ENCODE measurements at places on chromosomes 2 and 18.
A peak's percentile ranks its signal among the peaks of the same experiment; 100 is the strongest.

- no peak for DNase-seq
These were observed 14.9 kb upstream of the IL1RL1 start for GRCh38 chr2:102296449-102296848.

DNA sequence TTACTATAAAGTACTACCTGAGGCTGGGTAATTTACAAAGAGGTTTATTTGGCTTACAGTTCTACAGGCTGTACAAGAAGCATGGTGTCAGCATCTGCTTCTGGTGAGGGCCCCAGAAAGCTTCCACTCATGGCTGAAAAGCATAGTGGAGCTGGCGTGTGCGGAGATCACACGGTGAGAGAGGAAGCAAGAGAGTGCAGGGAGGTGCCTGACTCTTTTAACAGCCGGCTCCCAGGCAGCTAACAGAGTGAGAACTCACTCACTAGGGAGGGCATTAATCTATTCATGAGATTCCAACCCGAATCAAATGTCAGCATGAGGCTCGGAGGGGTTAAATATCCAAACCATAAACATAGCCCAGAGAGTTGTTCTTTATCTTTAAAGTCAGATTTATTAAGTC lies 117.3 kb downstream of the LDLRAD4 start:
- DNase-seq = no peak

GRCh38 chr2:232586943-232587505 lies 36.5 kb downstream of the EIF4E2 start:
- DNase-seq = no peak

DNA sequence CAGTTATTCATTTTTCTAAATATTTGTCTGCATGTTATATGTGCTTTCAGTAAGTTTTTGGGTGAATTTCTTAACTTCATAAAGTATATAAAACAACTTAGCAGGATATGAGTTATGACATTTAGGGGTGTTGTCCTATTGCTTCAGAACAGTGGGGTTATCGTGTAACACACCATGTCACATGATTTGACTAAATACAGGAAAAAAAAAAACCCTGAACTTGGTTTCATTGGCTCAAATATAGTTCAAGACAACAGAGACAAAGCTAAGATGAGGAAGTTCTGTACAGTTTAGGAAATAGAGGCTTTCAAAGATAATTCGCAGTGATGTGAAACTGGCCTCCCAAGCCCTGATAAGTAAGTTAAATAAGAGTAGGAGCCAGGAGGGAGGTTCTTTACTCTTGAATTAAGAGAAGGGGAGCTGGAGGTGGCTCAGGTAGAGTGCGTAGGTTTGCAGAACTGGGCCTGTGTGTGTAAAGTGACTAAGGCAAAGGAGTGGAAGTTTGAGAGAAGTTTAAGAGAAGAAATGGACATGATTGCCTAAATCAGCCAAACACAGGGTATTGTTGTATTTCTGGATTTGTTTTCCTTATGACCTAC lies 53.9 kb downstream of the LIMS1 start:
- DNase-seq = no peak

DNA sequence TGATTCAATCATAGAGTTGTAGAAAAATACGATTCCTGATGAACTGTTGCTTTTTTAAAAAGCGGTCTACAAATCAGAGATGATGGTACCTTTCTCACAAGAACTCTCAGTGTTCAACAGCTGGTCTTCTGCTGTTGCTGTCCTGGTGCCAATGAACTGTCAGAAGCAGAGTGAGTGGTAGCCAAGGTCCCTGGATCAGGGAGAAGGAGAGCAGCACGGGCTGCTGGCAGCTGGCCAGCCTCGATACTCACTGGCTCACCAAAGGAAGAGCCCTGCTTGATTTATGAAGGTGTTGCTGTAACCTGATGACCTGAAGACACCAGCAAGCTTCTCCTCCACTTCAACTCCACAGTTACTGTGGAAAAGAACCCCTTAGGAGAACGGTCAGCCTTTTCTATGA lies 300.8 kb upstream of the SOX11 start:
- no peak for DNase-seq

- DNase-seq = no peak
These were observed 156.0 kb downstream of the SLC4A3 start for GRCh38 chr2:219783359-219783975.

- DNase-seq = no peak
These were observed 64.4 kb downstream of the COL5A2 start for GRCh38 chr2:189115126-189115525.

DNA sequence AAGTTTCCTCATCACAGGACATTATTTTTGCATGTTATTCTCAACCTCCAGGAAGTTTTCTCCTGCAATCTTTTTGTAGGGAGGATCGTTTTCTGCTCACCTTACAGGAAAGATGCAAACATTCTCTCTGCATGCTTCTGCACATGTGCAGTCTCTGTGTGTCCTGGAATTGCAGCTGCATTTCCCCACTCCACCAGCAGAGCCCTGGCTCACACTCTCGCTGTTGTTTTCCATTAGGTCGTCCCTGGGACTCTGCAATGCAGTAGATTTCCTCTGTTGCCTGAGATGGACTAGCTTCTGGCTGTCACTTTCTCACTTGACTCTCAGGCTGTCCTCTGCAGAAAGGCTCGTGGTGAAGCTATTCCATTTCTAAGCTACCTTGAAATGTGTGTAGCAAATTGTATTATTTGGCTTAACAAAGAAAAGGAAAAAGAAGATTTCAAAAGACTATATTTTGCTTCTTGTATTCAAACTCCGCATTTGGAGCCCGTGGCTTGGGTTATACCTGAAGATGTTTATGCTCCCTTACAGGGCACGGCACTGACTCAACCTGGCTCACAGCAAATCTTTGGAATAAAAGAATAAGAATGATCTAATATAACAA lies 346.7 kb downstream of the RAD51AP2 start:
- no peak for DNase-seq

DNA sequence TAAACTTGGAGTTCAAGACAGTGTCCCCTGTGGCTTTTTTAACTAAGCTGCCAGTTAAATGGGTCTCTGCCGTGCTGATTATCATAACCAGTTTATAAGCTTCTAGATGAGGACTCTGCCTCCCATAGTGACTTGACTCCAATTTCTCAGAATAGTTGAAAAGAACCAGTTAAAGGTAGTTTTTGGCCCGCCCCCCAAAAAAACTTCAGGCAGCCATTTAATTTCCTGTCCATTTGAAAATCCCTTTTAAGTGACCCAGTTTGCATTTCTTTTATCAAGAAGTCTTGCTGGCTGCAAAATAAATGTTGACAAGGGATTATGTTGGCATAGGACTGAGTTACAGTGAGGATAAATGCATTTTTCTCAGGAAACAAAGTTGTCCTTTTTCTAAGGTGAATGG lies 2.3 kb downstream of the SLC20A1 start:
- no peak for DNase-seq

DNA sequence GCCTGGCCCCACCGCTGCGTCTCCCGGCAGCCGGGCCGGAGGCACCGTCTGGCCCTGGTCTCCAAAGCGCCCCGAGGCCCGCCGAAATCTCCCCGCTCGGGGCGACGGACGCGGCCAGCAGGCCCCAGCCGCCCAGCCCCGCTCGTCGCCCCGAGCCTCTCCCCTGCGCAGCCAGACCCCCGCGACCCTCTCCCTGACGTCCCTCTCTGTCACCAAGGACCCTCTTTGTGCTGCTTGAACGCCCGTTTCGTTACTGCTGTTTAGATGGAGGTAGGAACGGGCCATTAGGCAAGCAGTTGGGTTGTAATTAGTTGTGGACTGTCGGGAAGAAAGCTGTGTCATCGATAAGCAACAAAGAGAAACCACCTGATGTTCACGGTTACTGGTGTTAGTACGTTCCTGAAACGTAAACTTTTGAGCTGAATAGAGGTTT lies 686 bp downstream of the UBXN4 start:
- DNase-seq = no peak

GRCh38 chr18:36366994-36367839 lies 69.7 kb downstream of the FHOD3 start:
- DNase-seq = no peak

GRCh38 chr2:69837533-69837932 lies 8.1 kb downstream of the GMCL1 start:
- no peak for DNase-seq

DNA sequence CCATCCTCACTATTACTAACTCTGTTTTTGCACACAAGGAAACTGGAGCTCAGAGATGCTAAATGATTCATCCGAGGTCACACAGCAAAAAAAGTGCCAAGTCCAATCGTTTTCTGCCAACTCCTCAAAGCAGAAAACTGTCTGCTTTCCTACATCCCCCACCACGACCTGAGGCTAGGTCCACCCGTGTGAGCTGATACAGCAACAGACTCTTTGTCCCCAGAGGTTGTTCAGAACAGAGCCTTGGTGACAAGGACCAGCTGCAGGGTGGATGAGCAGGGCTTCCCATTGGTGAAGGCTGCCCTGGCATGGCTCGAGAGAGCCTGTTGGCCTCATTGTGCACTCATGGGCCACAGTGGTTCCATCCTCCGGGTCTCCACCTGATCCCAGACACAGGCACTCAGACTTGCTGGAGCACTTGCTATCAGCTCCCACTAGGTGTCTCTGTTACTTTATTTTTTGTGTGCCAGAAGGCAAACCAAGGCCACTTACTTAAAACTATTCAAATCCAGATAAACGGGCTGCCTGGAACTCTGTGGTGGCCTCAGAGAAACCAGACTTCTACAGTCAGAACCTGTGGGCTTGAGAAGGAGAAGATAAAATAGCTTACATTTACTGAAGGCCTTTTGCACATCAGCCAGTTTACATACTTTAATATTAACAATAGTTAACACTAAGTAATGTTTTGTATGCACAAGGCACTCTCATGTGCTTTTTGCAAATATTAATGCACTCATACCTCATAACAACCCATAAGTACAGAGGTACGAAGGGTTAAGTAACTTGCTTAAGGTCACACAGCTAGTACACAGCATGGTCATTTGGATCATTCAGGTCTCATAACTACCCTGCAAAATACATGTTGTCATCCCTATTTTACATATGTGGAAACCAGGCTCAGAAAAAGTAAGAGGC lies 62.9 kb upstream of the CTIF start:
- peak; percentile 46 for DNase-seq

GRCh38 chr2:80610108-80610507 lies 305.6 kb upstream of the LRRTM1 start:
- no peak for DNase-seq

- DNase-seq = no peak
These were observed 41.6 kb downstream of the MGAT5 start for GRCh38 chr2:134295441-134295840.

GRCh38 chr2:236158969-236159777 lies 9.0 kb downstream of the GBX2 start:
- no peak for DNase-seq

- DNase-seq = no peak
These were observed 52.7 kb downstream of the DSEL start for GRCh38 chr18:67463829-67464228.

- DNase-seq = no peak
These were observed 15.4 kb upstream of the DTNA start for GRCh38 chr18:34694591-34695165.

GRCh38 chr2:38763228-38763627 lies 12.1 kb upstream of the SRSF7 start:
- DNase-seq = no peak

DNA sequence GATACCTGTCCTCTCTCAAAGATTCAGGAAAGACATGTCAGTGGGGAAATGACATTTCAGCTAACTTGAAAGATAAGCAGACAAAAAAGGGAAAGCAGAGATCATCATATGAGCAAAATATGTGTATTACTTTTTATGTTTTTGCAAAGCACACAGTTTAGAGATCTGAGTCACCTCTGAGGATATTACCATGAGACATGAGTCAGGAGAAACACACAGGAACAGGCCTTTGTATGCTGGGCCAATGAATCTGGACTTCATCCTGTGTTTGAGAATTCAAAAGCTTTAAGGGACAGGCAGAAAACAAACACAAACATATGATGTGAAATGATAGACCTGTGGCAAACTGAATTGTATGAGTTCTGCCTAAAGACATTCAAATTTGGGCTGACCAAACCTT lies 306.0 kb upstream of the EPC2 start:
- DNase-seq = peak; percentile 19

- no peak for DNase-seq
These were observed 111.0 kb upstream of the MGAT5 start for GRCh38 chr2:134142903-134143302.

GRCh38 chr2:198657512-198658121 lies 800.1 kb downstream of the SATB2 start:
- no peak for DNase-seq

- DNase-seq = no peak
These were observed 206.3 kb downstream of the RAD51AP2 start for GRCh38 chr2:17311771-17312511.

GRCh38 chr2:231009236-231009919 lies 13.5 kb downstream of the SPATA3 start:
- no peak for DNase-seq
